ENCODE measurements at places on chromosomes 5 and 9.

GRCh38 chr9:8569823-8570222, 770.2 kb upstream of the DMAC1 start:
- DNase-seq: no peak

DNA sequence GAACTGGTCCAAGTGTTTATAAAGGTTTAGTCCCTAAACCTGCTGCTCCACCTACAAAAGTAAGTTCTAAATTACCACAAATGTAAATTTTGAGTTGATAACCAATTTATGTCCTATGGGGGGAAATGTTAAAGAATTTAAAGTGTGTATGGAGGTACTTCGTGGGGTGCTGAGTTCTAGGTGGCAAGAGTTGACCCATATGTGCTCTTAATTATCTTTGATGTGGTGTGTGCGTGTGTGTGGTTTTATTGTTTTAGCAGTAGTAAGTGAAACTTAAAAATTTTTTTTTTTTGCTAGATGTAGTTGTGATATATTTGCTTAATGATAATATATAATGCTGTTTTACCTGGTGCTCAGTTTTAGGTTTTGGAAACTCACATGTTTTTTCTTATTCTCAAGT, 72.6 kb downstream of the GPBP1 start:
- no peak for DNase-seq

GRCh38 chr9:19976226-19976625, 187.4 kb upstream of the SLC24A2 start:
- DNase-seq: no peak

DNA sequence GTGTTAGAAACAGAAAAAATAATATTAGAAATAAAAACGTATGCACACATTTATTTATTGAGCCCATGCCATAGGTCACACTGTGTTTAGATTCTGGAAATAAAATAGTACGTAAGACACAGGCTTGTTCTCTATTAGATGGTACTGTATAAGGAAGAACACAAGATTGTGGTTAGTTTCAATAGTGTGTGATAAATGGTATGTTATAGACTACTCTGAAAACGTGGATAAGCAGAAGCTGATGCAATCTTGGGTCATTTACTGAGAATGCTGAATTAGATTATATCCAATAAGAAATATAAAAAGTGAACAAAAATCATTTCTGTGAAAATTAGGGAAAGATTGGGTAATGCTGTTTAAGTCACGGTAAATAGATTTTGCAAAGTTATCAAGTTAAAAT, 1456.4 kb upstream of the ACO1 start:
- no peak for DNase-seq

- DNase-seq: no peak
These were observed 43.4 kb upstream of the SH3PXD2B start for GRCh38 chr5:172497591-172498255.

GRCh38 chr9:32931129-32931528, 70.3 kb downstream of the APTX start:
- no peak for DNase-seq

DNA sequence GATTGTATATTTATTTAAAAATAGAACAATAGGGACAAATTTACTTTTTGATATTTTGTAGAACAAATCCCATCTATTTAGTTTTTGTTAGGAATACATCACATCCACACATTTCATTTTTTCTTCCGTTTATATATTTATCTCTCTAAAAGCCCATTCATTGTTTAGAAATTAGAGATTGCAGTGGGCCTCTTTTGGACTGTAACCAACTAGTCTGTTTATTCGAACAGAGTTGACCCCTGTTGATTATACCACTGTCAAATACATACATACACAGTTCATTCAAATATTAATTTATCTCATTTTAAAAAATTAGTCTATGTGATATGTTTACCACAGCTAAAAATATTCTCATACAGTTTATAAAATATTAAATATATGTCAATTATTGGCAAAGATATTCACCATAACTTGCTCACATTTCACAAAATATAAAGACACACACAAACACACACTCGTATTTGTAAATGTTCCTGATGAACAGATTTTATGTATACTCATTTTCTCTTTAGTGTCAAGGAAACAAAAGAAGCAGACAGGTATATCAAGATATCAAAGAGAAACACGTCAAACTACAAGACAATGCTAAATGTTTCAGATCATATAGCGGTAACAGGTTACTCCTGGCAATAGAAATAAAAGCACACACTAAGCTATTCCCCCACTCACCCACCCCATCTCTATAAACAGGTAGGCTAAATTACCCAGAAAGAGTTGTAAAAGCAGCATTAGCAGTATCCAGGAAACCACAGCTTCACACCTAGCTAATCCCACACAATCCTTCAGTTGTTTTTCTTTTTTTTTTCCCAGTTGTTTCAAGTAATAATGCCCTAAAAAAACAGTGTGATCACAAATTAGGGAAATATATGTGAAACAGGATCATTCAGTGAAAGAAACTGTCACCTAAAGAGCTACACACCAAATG, 283.9 kb downstream of the ADAMTS6 start:
- no peak for DNase-seq

GRCh38 chr9:124680049-124680448, 91.1 kb downstream of the NR6A1 start:
- no peak for DNase-seq

DNA sequence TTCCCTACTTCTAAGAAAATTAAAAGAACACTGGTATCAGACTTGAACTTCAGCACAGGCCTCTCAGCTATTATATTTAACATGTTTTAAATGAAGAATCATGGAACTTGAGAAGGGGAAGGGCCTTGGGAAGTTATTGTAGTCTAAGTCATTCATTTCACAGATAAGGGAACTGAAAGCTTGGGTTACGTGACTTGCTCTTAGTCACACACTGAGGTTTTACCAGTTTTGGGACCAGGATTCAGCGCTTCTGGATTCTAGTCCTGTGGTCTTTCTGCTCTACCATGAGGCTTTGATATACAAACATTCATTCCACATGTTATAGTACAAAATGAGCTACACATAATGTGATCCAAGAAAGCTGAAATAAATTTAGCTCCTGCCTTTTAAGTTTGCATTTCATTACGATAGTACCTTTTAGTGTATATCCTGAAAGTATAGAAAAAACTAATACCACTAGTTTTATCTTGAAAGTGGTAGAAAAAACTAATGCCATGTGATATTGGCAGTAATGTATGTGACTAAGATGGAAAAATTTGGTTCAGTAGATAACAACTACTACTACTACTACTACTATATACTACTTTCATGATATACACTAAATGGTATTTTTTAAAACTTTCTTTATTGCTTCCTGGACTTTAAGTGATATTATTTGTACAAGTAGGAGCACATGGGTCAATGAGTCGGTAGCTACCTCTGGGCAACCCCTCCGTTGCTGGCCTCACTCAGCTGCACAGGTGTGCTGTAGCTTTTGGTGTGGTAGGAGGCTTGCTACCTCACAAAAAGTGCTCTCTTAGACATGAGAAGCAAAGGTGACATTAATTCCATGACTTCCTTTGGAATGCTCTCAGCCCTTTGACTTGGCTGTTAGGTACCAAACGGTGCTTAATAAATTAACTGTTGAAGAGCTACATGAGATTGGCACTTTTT, 40.7 kb downstream of the F2RL2 start:
- DNase-seq: no peak

GRCh38 chr5:102886586-102886985, 131.5 kb downstream of the PAM start:
- DNase-seq: no peak

- no peak for DNase-seq
These were observed 72.4 kb upstream of the MPDZ start for GRCh38 chr9:13351778-13352386.

GRCh38 chr9:106025453-106025852, 331.1 kb downstream of the TMEM38B start:
- no peak for DNase-seq

- no peak for DNase-seq
These were observed 30.0 kb upstream of the GPR21 start for GRCh38 chr9:123003466-123003865.

DNA sequence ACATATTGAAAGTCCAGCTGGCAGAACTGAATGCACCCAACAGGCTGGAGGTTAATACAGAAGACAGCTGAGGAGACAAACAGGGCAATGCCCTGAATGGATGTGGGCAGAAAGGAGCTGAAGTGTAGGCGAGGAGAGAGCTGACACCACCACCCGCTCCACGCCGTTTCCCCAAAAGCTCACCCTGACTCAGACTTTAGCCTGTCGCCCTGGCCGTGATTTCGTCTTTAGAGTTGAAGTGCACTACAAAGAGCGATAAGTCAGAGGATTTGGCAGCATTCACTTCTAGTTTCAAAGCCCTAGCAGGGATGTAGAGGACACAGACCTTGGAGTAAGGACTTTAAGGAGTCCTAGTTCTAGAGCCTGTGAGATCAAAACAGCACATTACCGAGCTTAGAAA, 2.2 kb upstream of the ERAP1 start:
- no peak for DNase-seq

DNA sequence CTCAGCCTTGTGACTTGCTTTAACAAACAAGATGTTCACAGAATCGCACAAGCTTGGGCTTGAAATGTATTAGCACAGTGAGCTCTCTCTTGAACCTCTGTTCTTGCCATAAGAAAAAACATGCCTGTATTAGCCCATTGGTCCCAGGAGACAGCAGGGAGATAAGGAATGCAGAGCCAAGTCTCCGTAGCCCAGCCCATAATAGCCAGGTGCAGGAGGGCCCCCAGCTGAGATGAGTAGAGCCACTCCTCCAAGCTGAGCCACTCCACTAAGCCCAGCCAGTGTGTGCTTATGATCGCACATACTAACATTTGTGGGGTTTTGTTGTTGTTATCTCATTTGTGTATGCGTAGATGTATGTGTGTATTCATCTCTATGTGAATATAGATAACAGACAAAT, 21.6 kb upstream of the SVEP1 start:
- no peak for DNase-seq

DNA sequence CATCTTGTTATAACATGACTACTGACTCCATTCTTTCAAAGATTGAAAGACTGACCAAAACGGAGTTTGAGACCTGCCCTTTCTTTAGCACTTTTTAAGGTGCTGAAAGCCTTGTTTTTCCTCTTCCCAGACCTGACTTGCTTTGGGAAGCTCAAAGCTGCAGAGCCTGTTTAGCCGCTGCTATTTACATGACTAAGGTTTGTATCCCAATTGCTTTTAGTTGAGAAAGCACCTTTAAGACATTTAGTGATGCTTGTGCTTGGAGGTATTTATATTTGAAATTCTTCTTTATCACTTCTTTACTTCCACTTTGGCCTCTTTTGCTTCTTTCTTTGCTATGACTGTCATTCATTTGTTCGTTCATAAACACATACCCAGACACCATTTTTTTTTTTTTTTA, 182.6 kb upstream of the ELL2 start:
- no peak for DNase-seq

- no peak for DNase-seq
These were observed 25.1 kb downstream of the ARHGAP26 start for GRCh38 chr5:142795251-142795650.

- no peak for DNase-seq
These were observed 1366.1 kb upstream of the CDH9 start for GRCh38 chr5:28404363-28405071.
